ENCODE measurements at places on chromosomes 16 and 17. TPM values are rescaled to one million over a fixed set of nuclear protein-coding genes. Genes with fewer than 3 reads are reported as not detected.

Gene SLC12A3
- not detected for total RNA-seq

DNA sequence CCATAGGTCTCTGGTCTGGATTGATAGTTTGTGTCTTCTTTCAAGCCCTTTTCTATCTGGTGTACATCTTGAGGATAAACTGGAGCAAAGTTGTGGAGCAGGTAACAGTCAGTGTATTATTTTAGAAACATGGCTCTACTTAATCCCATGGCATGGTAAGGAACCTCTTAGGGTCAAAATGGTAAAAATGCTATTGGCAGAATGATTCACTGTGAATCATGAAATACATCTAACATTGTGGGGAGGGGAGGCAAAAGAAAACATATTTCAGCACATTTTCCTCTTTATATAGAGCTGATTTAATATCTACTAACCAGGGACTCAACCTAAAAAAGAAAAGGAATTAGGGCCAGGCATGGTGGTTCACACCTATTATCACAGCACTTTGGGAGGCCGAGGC lies 17.9 kb upstream of the ALDH3A2 start:
- no peak for DNase-seq

GRCh38 chr17:49571764-49572163 lies 3.9 kb upstream of the NXPH3 start:
- DNase-seq, result no peak

Gene FAM117A
- 21.0 TPM for total RNA-seq

DNA sequence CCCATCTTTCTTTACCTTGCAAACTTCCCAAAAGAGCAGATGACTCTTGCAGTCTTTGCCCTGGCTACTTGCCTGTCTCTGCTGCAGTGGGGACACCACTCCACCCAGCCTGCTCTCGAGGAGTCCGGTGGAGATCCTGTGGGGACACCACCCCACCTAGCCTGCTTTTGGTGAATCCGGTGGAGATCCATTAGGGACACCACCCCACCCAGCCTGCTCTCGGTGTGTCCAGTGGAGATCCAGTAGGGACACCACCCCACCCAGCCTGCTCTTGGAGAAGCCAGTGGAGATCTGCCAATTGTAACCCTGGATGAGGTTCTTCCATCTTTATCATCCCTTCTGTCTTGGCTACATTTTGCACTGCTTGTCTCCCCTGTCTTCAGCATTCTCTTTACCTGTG lies 54.2 kb downstream of the C16orf78 start:
- no peak for DNase-seq

- DNase-seq, result no peak
Measured at GRCh38 chr17:29331075-29331707, 37.2 kb upstream of the NUFIP2 start.

DNA sequence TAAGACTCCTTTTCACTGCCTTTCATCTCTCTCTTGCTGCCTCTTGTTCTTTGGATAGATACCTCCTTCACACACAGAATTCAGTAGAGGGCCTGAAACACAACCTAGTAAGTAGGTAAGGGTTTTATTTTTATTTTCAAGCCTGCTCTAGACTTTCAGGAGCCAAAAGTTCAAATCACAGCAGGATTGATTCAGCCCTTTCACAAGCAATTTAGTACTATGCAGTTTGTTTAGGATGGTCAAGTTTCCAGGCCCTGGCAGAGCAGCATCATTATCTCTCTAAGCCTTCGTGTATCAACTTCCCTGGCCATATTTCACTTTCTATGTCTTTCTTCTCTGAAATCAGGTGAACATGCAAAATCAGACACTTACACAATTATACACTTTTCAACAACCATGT lies 148.8 kb upstream of the CORO6 start:
- no peak for DNase-seq
